Left ventricle myocardium inferior (tissue), 1 donor: ENCODE measurements at places on chromosomes 1 and 21.

DNA sequence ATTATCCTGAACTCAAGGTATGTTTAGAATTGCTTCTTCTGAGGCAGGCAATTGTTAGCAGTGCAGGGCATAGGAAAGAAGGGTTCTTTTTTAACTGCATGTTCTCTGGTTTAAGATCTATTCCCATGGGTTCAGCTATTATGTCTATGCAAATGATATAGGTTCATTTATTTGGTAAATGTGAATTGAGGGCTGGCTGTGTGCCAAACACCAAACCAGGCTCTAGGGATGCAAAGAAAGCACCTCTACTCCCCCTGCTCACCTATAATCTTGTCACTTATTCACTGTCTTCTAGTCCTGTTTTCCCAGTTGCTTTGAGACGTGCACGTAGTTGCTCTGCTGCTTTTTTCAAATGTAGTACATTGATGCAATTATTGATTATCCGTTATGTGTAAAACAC lies 691 bp upstream of the KIFAP3 start:
- peaks cover 33% of the 10 kb centered on the region for H3K4me1 ChIP-seq
- DNase-seq: no peak
- peak overlapping the region; percentile 80 for H3K4me3 ChIP-seq
- peak overlapping the region; percentile 87 for H3K27ac ChIP-seq
- peaks cover 11% of the 10 kb centered on the region for H3K36me3 ChIP-seq
- no peaks in the 10 kb centered on the region for H3K27me3 ChIP-seq

DNA sequence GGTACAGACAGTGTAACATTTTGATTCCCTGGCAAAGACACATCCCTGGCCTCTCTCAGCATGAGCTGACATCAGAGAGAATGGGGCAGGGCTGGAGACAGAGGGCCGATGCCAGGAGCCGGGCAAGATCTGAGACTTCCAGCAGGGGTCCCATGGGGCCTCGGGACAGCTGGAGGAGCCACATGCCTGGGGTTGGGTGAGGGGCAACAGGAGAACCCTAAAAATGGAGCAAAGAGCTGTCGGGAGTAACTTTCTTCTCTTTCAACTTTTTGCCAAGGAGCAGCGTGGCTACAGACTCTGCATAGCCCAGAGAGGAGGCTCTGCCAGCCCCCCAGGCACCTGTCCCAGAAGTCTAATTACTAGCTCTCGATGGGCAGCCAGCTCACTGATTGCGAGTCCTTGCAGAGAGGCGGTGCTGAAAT lies 130.8 kb downstream of the LACTBL1 start:
- H3K4me1 ChIP-seq: peaks cover 17% of the 10 kb centered on the region
- DNase-seq: peak; percentile 57
- peak overlapping the region; percentile 62 for H3K27ac ChIP-seq
- no peaks in the 10 kb centered on the region for H3K36me3 ChIP-seq

- H3K4me1 ChIP-seq: peaks cover 36% of the 10 kb centered on the region
- no peak for DNase-seq
Measured at GRCh38 chr1:67019600-67020136, 34.3 kb downstream of the SLC35D1 start.

DNA sequence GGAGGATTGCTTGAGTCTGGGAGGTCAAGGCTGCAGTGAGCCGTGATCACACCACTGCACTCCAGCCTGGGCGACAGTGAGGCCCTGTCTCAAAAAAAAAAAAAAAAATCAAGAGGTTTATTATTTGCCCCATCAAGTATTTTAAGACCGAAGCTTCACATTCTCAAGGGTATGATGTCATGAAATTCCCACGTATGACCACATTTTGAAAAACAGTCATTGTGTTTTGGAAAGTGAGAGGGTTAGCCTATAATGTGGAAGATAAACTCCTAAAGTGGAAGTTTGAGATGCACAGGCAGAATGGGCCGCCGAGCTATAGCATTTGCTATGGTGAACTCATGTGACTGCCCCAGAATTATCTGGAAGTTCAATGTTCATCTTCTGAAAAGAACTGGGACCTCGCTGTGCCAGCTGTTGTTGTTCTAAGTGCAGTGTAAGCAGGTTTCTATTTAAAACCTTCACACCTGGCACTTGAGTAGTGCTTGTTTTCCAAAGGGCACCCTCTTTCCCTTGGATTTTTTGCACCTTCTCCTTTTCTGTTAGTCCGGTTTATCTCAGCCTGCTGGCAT lies 96.9 kb upstream of the SLC25A33 start:
- H3K36me3 ChIP-seq: no peaks in the 10 kb centered on the region
- DNase-seq: no peak
- no peaks in the 10 kb centered on the region for H3K27me3 ChIP-seq
- peak overlapping the region; percentile 91 for H3K27ac ChIP-seq
- no peak overlapping the region for H3K4me3 ChIP-seq

GRCh38 chr1:110262846-110263631 lies 52.9 kb downstream of the KCNC4 start:
- peak overlapping the region; percentile 63 for H3K27ac ChIP-seq
- no peak for DNase-seq
- no peaks in the 10 kb centered on the region for H3K36me3 ChIP-seq
- peaks cover 14% of the 10 kb centered on the region for H3K4me1 ChIP-seq

GRCh38 chr1:32786856-32787255 lies 30.3 kb downstream of the YARS1 start:
- peaks cover 97% of the 10 kb centered on the region for H3K36me3 ChIP-seq
- no peak overlapping the region for H3K27ac ChIP-seq
- H3K4me3 ChIP-seq: no peak overlapping the region
- no peaks in the 10 kb centered on the region for H3K27me3 ChIP-seq
- no peaks in the 10 kb centered on the region for H3K4me1 ChIP-seq
- DNase-seq: no peak
